Cardiac muscle cell (in vitro differentiated cells and primary cell): ENCODE measurements at places on chromosomes 3 and 15.
A peak's percentile ranks its signal among the peaks of the same experiment; 100 is the strongest.

DNA sequence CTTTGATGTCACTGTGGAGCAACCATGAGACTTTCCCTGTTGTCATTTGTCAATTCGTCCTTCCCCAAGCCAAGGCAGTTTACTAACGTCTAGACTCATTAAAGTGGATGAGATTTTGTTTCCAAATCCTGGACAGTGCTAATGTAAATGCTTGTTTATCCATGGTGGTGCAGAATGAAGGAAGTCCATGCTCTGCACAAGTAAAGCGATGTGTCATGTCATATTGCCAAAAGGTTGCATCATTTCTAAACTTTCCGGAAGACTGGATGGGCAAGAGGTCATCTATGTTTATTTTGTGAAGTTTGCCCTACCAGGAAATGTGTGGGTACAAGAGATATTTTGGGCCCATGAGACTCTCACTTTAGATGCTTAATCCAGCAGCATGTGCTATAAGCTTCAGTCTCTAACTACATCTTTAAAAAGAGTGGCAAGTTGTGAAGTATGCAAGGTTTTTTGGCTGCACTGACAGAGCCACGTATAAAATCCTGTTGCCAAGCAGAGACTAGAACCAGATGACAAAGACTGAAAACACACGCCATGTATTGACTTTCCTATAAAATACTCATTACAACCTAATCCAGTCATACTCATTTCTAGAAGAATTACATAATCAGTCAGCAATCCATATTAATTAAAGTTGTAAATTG lies 72.1 kb upstream of the FNDC3B start:
- H3K4me3 ChIP-seq = no peak overlapping the region
- H3K27me3 ChIP-seq = no peaks in the 10 kb centered on the region
- H3K27ac ChIP-seq = no peak overlapping the region
- no peaks in the 10 kb centered on the region for H3K4me1 ChIP-seq

GRCh38 chr3:186315581-186316354 lies 46.3 kb downstream of the DGKG start:
- H3K27ac ChIP-seq = no peak overlapping the region
- no peaks in the 10 kb centered on the region for H3K27me3 ChIP-seq
- no peak overlapping the region for H3K4me3 ChIP-seq
- no peaks in the 10 kb centered on the region for H3K36me3 ChIP-seq
- no peak for DNase-seq
- no peaks in the 10 kb centered on the region for H3K4me1 ChIP-seq

- H3K4me3 ChIP-seq = no peak overlapping the region
- no peak overlapping the region for H3K27ac ChIP-seq
- no peaks in the 10 kb centered on the region for H3K4me1 ChIP-seq
- peaks cover 33% of the 10 kb centered on the region for H3K36me3 ChIP-seq
- H3K27me3 ChIP-seq = no peaks in the 10 kb centered on the region
Measured at GRCh38 chr3:141575879-141576743, 89.3 kb downstream of the RASA2 start.

GRCh38 chr3:63631670-63632069 lies 20.8 kb upstream of the SNTN start:
- no peak overlapping the region for H3K27ac ChIP-seq
- H3K4me3 ChIP-seq = no peak overlapping the region
- H3K27me3 ChIP-seq = no peaks in the 10 kb centered on the region

DNA sequence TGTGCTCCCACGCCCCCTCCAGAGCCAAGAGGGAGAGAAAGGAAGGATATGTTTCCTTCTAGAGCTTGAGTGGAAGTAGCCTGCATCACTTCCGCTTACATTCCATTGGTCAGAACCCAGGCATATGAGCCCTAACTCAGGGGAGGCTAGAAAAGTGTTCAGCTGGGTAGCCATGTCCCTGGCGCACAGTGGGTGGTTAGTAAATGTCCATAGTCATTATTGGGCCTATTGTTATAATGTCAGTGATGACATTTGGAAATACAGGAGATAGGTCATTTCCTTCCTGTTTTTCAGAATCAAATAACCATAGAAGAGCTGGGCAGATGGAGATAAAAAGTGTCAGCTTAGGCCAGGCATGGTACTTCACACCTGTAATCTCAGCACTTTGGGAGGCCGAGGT lies 27.3 kb downstream of the CD276 start:
- H3K4me1 ChIP-seq = no peaks in the 10 kb centered on the region
- DNase-seq = no peak
- H3K36me3 ChIP-seq = peaks cover 12% of the 10 kb centered on the region
- no peak overlapping the region for H3K4me3 ChIP-seq
- H3K27ac ChIP-seq = no peak overlapping the region

- DNase-seq = no peak
- H3K27ac ChIP-seq = peak overlapping the region; percentile 16
- H3K36me3 ChIP-seq = no peaks in the 10 kb centered on the region
- H3K4me1 ChIP-seq = peaks cover 19% of the 10 kb centered on the region
Measured at GRCh38 chr15:60362321-60363086, 35.3 kb downstream of the ANXA2 start.

- DNase-seq = no peak
- H3K27me3 ChIP-seq = no peaks in the 10 kb centered on the region
- H3K4me1 ChIP-seq = no peaks in the 10 kb centered on the region
- no peaks in the 10 kb centered on the region for H3K36me3 ChIP-seq
Measured at GRCh38 chr3:36677331-36678007, 86.9 kb downstream of the DCLK3 start.

- no peaks in the 10 kb centered on the region for H3K27me3 ChIP-seq
- no peak overlapping the region for H3K27ac ChIP-seq
- no peaks in the 10 kb centered on the region for H3K36me3 ChIP-seq
- no peak for DNase-seq
- H3K4me1 ChIP-seq = no peaks in the 10 kb centered on the region
Measured at GRCh38 chr3:142243134-142243533, 17.7 kb upstream of the GK5 start.

DNA sequence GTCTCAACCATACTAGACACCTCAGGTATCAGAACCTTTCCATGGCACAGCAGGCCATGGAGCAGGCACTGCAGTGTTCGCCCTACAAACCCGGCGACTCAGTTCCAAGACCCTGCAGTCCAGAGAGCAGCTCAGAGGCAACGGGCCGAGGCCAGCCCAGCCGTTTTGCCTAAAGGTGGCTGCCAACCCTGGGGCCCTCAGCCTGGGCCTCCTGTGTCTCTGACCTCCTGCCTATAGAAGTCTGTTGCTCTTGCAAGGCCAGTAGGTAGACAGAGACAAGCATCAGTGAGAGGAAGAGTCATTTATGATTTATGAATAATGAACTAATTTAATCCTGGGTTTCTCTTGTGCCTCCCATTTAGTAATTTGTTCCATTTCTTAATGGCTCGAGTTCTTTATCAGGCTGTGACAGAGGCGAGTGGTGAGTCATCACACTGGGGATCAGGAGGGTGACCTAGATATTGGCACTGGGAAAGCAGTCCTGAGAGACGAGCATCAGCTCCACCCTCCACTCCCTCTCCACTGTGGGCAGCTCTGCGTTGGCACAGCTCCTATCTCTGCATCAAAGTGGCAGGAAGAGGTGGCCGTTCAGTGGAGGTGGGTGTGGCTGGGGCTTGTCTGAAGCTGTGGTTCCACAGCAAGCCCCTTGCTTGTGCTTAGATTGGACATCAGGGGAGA lies 79.8 kb downstream of the ABHD5 start:
- H3K36me3 ChIP-seq = no peaks in the 10 kb centered on the region
- H3K4me3 ChIP-seq = no peak overlapping the region
- H3K27me3 ChIP-seq = no peaks in the 10 kb centered on the region
- H3K4me1 ChIP-seq = no peaks in the 10 kb centered on the region
- no peak for DNase-seq

GRCh38 chr3:47476330-47476626 lies 537 bp upstream of the SCAP start:
- H3K36me3 ChIP-seq = no peaks in the 10 kb centered on the region
- peaks cover 8% of the 10 kb centered on the region for H3K4me1 ChIP-seq
- no peak for DNase-seq
- peak overlapping the region; percentile 86 for H3K27ac ChIP-seq

- H3K4me3 ChIP-seq = no peak overlapping the region
- no peak for DNase-seq
- peaks cover 4% of the 10 kb centered on the region for H3K4me1 ChIP-seq
- H3K27me3 ChIP-seq = peaks cover 3% of the 10 kb centered on the region
Measured at GRCh38 chr15:74833376-74834107, 7.1 kb downstream of the CPLX3 start.

GRCh38 chr15:71129669-71130068 lies 14.4 kb downstream of the THSD4 start:
- H3K27ac ChIP-seq = no peak overlapping the region
- H3K4me3 ChIP-seq = no peak overlapping the region
- H3K36me3 ChIP-seq = no peaks in the 10 kb centered on the region
- H3K27me3 ChIP-seq = no peaks in the 10 kb centered on the region

GRCh38 chr3:51955893-51956770 lies 951 bp downstream of the GPR62 start:
- peak; percentile 83 for DNase-seq
- peaks cover 13% of the 10 kb centered on the region for H3K4me1 ChIP-seq
- peaks cover 24% of the 10 kb centered on the region for H3K27me3 ChIP-seq
- H3K36me3 ChIP-seq = no peaks in the 10 kb centered on the region
- no peak overlapping the region for H3K27ac ChIP-seq

DNA sequence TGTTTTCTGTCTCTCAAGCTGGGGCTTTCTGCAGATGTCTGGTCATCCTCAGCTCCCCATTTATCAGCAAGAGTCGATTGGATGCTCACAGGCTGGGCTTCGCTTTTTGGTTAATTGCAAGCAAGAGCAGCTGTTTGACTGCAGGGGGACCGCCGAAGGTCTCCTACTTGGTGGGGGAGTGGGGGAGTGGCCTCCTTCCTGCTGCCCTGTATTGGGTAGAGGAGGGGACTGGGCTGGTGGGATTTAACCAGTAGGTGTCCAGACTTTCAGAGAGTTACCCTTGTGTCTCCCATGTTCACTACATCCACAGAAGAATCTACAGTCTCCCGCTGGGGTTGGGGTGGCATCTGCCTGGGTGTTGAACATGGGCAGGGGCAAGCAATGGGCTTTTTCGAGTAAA lies 78.7 kb downstream of the PLXNA1 start:
- no peak overlapping the region for H3K4me3 ChIP-seq
- H3K27me3 ChIP-seq = no peaks in the 10 kb centered on the region
- DNase-seq = no peak
- H3K36me3 ChIP-seq = no peaks in the 10 kb centered on the region

DNA sequence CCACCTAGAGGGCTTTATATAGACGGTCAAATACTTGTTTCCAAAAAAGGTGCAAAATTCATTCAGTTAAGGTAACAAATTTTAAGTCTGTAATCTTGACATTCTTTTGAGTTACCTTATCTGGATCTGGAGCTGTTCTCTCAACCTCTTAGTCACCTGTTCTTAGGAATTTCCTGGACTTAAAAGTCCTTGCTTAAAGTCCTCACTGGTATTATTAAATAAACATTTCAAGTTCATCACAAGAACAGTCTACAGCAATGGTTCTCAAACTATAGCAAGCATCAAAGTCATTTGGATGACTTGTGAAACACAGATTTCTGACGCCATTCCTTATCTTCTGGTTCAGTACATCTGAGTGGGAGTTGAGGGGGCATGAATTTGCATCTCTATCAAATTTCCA lies 122.9 kb upstream of the GOLIM4 start:
- H3K4me1 ChIP-seq = no peaks in the 10 kb centered on the region
- H3K36me3 ChIP-seq = no peaks in the 10 kb centered on the region
- no peak overlapping the region for H3K27ac ChIP-seq
- H3K4me3 ChIP-seq = no peak overlapping the region
- no peaks in the 10 kb centered on the region for H3K27me3 ChIP-seq

GRCh38 chr15:100898661-100899462 lies 19.2 kb downstream of the ALDH1A3 start:
- no peaks in the 10 kb centered on the region for H3K27me3 ChIP-seq
- no peaks in the 10 kb centered on the region for H3K36me3 ChIP-seq

- peak overlapping the region; percentile 90 for H3K27ac ChIP-seq
- DNase-seq = peak; percentile 38
- H3K4me3 ChIP-seq = peak overlapping the region; percentile 95
- H3K36me3 ChIP-seq = no peaks in the 10 kb centered on the region
- no peaks in the 10 kb centered on the region for H3K27me3 ChIP-seq
Measured at GRCh38 chr15:85793641-85794597, 806 bp downstream of the KLHL25 start.

DNA sequence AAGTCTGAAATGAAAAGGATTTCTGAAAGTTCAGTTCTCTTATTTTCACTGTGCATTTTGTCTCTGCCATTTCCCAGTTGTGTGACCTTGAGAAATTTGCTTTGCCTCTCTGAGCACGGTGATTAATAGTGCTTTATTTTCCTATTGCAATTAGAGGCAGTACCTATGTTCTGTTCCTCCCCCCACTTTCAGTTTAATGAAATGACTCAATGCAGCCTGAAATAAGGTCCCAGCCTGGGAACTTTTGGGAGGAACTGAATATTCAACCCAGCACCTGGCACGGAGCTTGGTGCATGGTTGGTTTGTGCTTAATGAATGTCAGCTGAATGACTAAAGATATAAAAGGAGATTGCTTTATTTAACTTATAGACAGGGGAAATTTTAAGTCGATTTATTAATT lies 352.6 kb downstream of the PDCD6IP start:
- H3K4me1 ChIP-seq = no peaks in the 10 kb centered on the region
- no peak overlapping the region for H3K27ac ChIP-seq

- peaks cover 56% of the 10 kb centered on the region for H3K4me1 ChIP-seq
- H3K27me3 ChIP-seq = no peaks in the 10 kb centered on the region
- H3K27ac ChIP-seq = peak overlapping the region; percentile 58
- DNase-seq = no peak
Measured at GRCh38 chr15:57528940-57529565, 62.7 kb upstream of the MYZAP start.

GRCh38 chr3:129312021-129312639 lies 33.5 kb downstream of the HMCES start:
- DNase-seq = no peak
- H3K4me1 ChIP-seq = no peaks in the 10 kb centered on the region
- no peaks in the 10 kb centered on the region for H3K36me3 ChIP-seq
- no peak overlapping the region for H3K4me3 ChIP-seq

DNA sequence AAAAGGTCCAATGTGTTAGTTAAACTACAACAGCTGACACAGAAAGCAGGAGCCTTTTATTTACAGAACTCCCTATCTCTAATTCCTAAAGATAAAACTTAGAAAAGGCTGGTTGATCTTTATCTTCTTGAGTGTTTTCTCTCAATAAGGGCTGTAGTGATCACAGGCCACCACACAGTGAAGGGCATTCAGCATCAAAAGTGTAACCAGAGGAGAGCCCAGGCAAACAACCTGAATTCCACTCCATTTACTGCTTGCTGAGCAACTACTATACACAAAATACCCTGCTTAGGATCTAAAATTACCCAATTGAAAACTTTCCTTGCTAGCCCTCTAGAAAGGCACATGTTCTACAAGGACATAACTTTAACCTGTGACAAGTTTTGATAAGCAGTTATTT lies 122.7 kb downstream of the MEIS2 start:
- no peaks in the 10 kb centered on the region for H3K4me1 ChIP-seq
- H3K36me3 ChIP-seq = peaks cover 3% of the 10 kb centered on the region
- peak overlapping the region; percentile 45 for H3K27ac ChIP-seq
- no peak overlapping the region for H3K4me3 ChIP-seq
- DNase-seq = no peak

GRCh38 chr3:148856384-148856783 lies 8.7 kb upstream of the CPA3 start:
- no peaks in the 10 kb centered on the region for H3K36me3 ChIP-seq
- peaks cover 22% of the 10 kb centered on the region for H3K27me3 ChIP-seq
- no peak overlapping the region for H3K4me3 ChIP-seq
- no peak overlapping the region for H3K27ac ChIP-seq
- DNase-seq = no peak
